ENCODE measurements at places on chromosomes 1 and 21.

- no peak for DNase-seq
Observed at GRCh38 chr21:14687268-14687625, 141.1 kb upstream of the SAMSN1 start.

GRCh38 chr1:40042341-40042740 lies 1.8 kb downstream of the CAP1 start:
- no peak for DNase-seq

DNA sequence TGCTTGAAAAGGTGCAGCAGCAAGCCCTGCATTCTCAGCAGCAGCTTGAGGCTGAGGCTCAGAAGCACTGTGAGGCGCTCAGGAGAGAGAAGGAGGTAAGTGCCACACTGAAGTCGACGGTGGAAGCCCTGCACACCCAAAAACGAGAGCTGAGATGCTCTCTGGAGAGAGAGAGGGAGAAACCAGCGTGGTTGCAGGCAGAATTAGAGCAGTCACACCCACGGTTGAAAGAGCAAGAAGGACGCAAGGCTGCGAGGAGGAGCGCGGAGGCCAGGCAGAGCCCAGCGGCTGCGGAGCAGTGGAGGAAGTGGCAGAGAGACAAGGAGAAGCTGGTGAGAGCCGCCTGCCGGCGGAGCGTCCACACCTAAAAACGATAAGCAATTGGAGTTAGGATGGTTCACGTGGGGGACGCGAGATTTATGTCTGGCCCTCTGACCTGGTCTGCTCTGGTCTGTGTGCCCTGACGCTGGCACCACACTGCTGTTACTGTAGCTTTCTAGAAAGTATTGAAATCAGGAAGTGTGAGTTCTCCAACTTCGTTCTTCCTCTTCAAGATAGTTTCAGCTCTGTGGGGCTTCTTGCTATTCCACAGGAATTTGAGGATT lies 26.7 kb upstream of the DIP2A start:
- peak; percentile 3 for DNase-seq

DNA sequence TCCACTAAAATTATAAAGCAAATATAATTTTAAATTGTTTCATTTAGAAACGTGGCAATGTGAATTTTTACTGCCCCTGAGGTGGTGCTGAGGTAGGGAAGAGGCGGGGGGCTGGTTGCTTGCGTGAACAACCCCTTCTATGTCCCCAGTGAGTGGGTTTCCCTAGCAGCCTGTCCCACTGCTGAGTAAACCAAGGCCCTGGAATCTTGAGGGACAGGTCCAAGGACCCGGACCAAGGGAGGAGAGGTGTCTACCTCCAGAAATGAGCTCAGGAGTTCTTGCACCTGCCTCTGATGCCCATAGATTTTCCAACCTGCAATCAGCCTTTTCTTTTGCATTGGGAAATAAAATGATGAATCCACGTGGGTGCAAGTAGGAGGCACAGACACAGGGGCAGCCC lies 649 bp upstream of the LDLRAD1 start:
- DNase-seq = no peak

- no peak for DNase-seq
Observed at GRCh38 chr1:168373869-168374268, 93.2 kb downstream of the TBX19 start.

GRCh38 chr1:46558141-46558963 lies 6.9 kb upstream of the KNCN start:
- DNase-seq = no peak

- DNase-seq = no peak
Observed at GRCh38 chr1:93574511-93574910, 107.1 kb downstream of the BCAR3 start.

- no peak for DNase-seq
Observed at GRCh38 chr21:45788637-45789506, 145.3 kb downstream of the PCBP3 start.

GRCh38 chr1:192952646-192953045 lies 106.5 kb downstream of the UCHL5 start:
- no peak for DNase-seq

GRCh38 chr21:31671146-31671716 lies 11.7 kb downstream of the SOD1 start:
- DNase-seq = no peak

DNA sequence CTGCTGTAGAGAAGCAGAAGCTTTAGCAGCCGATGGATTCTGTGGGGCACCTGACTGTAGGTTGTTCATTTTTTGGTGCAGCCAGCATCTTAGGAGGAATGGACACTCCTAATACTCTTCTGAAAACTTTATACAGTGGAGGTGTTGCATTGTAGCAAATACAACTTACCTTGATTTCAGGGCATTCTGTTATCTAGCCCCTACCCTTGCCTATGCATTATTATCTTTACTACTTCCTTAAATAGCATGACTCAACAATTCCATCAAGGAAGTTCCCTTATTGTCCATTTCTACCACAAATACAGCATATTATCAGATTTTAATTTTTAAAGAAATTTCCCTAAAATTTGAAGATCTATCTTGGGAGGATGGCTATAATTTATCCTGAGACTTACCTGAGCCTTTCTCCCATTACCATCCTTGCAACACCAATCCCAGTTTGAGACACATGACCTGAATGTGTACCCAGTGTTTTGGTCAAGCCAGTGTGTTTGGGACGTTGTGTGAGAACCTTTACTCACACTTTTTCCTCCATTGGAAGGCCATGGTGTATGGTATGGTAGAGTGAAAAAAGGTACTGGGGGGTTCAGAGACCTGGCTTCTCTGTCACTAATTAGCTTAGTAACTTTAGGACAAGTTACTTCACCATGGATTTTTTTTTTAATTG lies 9.2 kb downstream of the POU2F1 start:
- no peak for DNase-seq

GRCh38 chr1:187714470-187714869 lies 885.7 kb downstream of the PLA2G4A start:
- no peak for DNase-seq

- no peak for DNase-seq
Observed at GRCh38 chr21:40179166-40179565, 311.9 kb downstream of the PCP4 start.

DNA sequence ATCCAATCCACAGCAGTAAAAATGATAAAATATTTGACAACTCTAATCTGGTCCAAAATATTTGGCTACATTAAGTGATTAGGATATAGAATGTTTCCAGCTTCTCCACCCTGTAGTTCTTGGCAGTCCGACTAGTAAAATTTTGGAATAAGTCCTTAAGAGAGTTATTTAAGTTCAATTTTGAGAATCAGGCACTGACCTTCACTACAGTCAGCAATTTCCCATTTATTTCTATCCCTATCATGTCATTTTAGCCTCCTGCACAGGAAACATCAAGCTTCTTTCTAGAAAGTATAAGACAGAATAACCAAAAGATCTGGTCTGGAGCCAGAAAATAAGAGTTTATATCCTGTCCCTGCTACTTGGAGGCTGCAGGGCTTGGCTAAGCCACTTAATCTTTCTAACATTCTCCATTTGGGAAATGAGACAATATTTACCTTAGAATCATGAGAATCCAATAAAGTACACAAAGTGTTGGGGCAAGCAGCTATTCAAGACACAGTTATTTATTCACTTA lies 162.2 kb downstream of the DPYD start:
- no peak for DNase-seq

DNA sequence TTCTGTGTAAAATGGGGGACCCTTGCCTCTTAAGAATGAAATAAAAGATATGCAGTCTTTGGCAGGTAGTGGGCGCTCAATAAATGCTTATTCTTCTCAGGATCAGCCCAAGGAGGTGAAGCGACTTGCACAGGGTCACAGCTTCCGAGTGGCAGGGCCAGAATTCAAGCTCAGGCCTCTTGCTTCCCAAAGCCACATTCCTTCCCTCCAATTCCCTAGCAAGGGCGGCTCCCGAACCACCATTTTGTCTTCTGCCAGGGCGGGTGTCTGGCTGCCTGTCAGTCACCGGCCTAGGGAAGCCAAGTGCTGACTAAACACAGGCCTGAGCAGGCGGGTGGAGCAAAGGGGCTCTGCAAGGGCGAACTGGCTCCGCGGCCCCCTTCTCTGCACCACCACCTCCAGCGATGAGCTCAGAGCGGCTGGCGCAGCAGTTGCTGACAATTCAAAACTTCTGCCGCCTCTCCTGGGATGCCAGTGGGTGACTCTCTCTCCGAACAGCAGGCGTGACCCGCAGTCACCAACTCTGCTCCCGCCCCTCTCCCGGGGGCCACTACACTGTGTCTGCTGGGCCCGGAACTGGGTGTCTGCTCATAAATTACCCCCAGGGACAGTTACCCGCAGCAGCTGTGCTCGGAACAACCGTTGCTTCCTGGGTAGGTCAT lies 10.8 kb downstream of the GPR3 start:
- no peak for DNase-seq

GRCh38 chr1:177817937-177818875 lies 151.7 kb downstream of the SEC16B start:
- DNase-seq = no peak

- DNase-seq = no peak
Observed at GRCh38 chr1:203521812-203522211, 27.9 kb downstream of the OPTC start.
